Effector CD8-positive, alpha-beta T cell (primary cell): ENCODE measurements at places on chromosomes 2 and 18.

- DNase-seq = no peak
These were observed 93.3 kb upstream of the SPRED2 start for GRCh38 chr2:65525616-65526231.

GRCh38 chr2:3864943-3865865 is 161.8 kb downstream of the DCDC2C start:
- no peak for DNase-seq

DNA sequence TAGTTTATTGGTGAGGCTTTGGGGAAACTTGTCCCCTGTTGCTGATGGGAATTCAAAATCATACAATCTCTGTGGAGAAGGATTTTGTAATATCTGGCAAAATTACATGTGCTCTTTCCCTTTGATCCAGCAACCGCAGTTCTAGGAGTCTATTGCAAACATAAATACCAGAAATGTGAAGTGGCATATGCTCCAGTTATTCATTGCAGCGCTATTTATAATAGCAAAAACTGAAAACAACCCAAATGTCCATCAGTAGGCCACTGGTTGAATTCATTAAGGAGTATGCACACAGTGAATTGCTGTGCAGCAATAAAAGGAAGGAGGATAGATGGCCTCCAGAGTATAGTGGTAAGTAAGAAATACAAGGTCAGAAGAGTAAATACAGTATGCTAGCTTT is 76.5 kb downstream of the HNRNPLL start:
- DNase-seq = no peak

- DNase-seq = no peak
These were observed 192.8 kb downstream of the PTGR3 start for GRCh38 chr18:75016025-75016717.

DNA sequence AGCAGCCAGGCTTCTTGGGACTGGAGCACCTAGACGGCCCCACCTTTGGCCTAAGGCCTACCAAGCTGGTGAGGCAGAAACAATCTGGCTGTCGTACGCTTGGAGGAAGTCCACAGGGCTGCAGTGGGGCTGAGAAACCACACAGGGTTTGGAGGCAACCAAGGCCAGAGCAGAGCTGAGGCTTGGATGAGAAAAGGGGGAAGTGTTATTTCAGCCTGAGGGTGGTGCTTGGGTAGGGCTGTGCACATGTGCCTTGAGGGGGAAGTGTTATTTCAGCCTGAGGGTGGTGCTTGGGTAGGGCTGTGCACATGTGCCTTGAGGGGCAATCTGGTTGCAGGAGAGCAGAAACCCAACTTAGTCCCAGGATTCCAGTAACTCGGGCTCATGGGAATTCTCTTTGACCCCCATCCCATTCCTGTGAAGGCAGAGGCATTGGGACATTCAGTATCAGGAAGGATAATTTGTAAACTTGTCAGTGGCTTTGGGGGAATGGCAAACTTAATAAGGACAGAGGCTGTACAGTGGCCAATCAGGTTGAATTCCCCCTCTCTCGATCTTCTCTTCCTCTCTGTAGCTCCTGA is 971 bp upstream of the FBXO41 start:
- no peak for DNase-seq

- DNase-seq = no peak
These were observed 108.2 kb upstream of the STK17B start for GRCh38 chr2:196279541-196279940.

DNA sequence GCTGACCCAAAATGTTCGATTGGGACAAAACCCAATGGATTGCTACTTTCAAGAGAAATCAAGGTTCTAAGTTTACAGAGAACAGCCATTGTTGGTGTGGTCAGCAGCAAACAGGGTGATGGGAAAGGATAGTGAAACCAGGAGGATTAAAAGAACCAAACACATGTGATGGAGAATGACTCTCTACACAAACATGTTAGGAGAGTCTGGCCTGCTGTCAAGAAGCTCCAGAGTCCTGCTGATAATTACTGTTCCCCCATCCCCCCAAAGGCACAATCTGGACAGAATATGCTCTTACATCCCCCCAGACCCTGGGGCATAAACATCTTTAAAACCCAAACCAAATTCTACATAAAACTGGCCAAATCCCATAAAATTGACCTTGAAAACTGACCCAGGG is 32.0 kb upstream of the ACYP2 start:
- DNase-seq = no peak

- no peak for DNase-seq
These were observed 180.9 kb downstream of the PID1 start for GRCh38 chr2:229090225-229090624.

GRCh38 chr2:237540823-237541222 is 25.6 kb upstream of the PRLH start:
- DNase-seq = no peak

DNA sequence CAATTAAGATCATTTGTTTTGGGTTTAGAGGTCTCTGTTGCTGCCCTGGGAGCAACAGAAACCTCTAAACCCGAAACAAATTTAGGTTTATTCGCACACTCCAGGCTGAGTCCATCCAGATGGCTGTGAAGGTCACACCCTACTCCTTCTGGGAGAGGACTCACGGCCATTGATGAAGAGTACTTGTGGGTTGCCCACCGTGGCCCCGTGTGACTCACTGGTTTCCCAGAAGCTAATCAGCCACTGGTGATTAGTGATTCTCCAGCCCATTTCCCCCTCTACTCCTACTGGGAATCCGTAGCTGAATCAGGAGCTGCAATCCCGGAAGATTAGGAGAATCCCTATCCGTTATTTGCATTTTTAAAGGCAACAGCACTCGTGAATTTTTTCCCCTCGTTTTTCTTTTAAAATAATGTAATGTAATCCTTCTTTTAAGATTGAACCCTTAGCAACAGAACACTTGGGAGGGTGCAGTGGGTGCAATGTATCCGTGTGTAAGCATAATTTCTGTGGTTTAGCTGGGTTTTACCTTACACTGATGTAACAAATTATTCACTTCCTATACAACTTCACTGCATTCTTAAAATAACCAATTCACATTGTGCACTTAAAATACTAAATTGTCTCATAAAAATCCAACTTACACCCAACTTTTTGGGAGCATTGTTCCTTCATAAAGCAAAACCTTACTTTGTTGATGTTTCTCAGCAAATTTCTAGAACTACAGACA is 27.5 kb upstream of the EPAS1 start:
- DNase-seq = no peak

DNA sequence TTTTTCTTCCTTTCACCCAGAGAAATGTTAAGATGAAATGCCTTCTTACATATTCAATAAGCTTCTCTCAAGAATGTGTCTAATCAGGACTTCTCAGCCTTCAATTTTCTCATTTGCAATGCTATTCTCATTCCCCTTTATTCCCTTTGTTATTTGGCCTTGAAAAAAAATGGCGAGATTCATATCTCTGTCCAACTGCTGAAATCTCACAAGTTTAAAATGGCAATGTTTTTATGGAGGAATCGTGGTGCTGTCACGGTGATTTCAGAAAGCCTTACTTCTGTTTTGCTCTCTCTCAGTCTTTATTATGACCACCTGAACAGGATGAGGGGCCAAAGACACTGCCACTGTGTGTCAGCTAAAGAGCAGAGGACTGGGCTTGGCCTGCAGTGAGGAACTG is 928.5 kb downstream of the DCC start:
- no peak for DNase-seq

DNA sequence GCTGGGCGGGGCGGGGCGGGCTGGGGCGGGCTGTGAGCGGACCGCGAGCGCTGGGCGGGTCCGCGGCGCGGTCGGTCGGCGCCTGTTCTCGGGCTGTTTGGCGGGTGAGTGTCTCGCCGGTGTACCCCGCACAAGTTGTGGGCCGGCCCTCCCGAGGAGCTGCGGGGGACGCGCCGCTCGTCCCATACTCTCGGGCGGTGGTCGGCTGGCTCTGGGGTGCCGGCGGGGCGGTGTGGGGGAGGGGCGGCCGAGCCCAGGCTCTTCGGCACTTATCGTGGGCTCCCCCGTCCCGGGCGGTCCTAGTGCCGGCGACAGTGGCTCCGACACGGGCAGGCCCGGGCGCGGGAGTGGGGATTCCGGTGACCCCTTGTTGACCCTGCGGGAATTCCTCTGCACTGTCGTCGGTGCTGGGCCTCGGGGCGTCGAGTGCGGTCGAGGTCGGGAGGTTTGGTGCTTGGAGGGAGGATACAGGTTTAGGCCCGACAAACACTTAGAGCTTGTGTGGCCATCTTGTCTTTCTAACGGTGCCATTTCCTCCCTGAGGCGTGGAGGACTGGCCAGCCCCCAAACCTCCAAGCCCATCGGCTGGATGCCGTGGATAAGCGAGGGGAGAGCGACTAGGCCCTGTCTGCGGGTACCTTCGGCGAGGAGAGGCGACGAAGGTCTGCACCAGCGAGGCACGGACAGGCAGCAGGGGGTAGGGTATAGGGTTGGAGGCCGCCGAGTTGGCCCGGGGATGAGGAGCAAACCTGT is at the start of gene SEPTIN2:
Gene SEPTIN2, plus strand, starts transcription at position 47 of the 753 bp plus-strand sequence. CDS start 8,308 bp downstream, outside the sequence.
- DNase-seq = peak; percentile 71

DNA sequence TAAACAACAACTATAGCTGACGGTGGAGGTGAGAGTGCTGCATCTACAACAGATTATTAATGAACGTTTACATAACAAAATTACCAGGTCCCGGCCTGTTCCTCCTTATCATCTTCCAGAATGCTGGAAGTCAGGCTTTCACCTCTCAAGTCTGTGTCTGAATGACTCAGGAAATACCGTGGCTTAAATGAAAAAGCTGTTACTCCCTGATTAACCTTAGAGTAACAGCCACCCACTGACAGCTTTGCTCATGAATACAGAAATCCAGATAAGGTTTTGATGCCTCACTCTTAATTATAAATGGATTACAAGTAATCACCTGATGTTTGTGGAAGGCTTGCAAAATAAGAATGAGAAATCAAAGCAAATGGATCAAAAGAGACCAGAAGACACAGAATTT is 885.3 kb upstream of the CELF4 start:
- no peak for DNase-seq

- no peak for DNase-seq
These were observed 98.0 kb downstream of the PTPN4 start for GRCh38 chr2:119857742-119858141.

DNA sequence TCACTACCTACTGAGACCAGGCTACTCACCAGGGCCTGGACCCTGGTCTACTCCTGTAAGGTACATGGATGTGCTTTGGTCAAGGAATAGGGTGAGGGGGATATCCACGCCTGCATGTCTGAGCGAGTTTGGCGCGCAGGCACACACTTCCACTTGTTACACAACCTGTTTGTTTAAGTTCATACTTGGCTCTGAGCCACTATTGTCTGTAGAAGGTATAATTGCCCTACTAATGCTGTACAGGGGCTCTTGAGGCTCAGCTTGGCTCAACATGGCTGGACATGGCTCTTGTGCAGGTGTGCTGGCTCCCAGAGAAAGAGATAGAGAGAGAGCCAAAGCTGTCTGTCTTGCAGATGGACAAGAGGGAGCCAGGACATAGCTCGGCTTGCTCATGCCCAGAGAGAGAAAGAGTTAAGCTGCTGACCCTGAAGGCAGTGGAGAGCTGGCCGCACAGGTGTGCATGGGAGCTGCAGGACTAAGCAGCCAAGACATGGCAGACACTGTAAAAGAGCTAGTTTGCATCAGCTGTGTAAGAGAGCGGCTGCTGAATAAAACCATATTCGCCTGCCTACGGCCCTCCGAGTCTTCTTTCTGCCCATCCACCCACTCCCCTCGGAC is 35.2 kb downstream of the NPPC start:
- no peak for DNase-seq

DNA sequence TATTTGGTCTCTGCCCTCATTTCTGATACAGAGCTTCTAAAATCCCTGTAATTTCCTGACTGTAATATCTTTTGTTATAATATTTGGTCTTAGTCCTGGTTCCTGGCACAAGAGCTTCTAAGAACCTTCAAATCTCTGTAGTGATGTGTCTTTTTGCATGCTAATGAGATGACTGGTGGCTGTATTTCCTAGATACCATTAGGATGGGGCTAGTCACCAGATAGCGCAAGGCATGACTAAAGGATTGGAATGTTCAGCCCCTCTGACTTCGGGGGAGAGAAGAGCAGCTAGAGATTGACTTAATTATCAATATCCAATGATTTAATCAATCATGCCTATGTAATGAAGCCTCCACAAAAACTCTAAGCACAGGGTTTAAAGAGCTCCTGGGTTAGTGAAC is 620.8 kb upstream of the ACVR2A start:
- DNase-seq = no peak

DNA sequence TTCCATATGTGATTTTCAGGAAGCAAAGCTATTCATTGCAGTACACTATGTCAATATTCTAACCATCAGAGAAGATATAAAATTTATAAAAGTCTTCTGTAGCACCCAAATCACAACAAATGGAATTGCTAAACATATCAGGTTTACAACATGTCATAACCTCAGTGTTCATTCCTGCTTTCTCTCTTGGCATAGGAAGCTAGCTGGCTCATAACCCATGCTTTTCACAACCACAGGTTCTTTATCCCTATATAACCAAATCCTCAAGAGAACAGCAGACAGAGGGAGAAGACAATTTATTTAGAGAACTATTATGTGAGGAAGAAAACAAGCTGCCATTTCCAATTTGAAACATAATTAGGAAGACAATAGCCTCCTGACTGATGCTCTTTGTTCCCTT is 997.0 kb upstream of the ACVR2A start:
- DNase-seq = no peak

DNA sequence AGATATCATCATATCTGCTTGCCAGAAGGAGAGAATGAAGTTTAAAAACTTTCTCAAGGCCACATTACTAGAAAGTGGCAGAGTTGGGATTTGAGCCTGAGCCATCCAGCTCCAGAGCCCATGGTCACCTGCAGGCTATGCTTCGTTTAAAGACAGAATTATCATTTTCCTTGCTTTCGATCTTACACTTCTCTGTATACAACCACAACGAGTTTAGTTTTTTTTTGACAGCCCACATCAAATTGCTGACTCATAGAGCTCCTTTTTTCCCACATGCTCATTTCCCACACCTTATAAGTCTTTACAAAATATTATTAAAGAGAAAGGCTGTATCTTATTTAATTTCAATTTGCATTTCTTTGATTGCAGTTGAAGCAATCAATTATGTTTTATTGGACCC is 6.5 kb downstream of the PLEK start:
- DNase-seq = no peak

DNA sequence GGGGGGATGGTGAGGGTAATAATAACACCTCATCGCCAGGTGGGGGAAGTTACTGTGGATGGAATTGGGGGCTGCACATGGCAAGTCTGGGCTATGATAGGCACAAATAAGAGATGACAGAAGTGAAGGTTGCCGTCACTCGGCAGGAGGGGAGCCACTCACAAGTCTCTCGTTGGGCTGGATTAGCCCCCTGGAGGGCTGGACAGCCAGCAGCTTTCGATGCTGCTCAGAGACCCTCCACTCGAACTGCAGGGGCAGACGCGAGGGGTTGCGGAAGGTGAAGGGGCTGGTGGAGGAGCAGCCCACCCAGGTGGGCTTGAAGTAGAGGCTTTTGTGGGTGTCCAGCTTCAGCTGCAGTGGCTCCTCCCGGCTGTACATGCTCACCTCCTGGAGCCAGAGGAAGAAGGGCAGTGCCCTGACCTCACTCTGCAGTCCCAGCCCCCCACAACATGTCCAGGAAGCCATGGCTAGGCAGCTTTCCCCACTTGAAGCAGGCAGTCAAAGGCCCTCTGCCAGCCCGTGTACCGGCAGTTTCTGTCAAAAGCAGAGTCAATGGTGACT is 18.2 kb downstream of the CFAP65 start:
- DNase-seq = no peak
